ENCODE measurements at places on chromosomes 3 and 15.

- peak; percentile 53 for DNase-seq
Measured at GRCh38 chr15:101115786-101116680, 135.8 kb downstream of the CHSY1 start.

- DNase-seq, result no peak
Measured at GRCh38 chr3:57147071-57147470, 18.1 kb downstream of the IL17RD start.

DNA sequence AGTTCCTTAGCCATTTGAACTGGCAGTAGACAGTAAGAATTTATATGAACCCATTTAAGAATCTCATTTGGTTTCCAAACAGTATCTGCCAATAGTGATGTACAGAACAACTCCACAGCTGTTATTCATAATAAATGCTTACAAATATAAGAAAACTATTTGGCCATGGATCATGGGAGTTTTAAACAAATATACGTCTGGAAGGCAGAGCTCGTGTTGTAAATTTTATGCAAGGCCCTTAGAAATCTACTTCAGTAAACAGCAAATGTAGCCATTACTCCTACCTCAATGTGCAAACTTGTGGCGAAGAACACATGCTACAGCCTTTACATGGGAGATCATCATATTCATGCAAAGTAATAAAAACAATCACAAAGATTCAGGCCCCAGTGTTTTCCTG is 65.3 kb upstream of the NANOGP8 start:
- no peak for DNase-seq

DNA sequence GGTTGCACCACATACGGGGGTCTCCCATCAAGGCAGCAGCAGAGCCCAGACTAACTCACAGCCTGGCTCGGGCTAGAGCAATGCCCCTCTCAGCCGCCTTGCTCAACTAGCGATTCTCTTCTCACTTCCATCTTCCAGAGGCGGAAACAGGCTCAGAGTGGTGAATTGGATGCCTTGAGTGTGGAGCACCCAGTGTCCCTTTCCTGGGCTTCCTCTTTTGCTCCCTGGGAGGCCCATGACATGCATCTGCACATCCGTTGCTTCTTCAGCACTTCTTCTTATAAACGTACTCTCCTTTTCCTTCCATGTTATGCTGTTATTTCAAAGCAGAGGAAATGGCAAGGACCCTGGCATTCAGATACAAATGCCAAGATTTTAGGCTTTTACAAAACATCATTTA is 2.1 kb upstream of the IQSEC1 start:
- DNase-seq, result peak; percentile 43

- peak; percentile 73 for DNase-seq
Measured at GRCh38 chr3:143644370-143645089, 203.7 kb downstream of the SLC9A9 start.

DNA sequence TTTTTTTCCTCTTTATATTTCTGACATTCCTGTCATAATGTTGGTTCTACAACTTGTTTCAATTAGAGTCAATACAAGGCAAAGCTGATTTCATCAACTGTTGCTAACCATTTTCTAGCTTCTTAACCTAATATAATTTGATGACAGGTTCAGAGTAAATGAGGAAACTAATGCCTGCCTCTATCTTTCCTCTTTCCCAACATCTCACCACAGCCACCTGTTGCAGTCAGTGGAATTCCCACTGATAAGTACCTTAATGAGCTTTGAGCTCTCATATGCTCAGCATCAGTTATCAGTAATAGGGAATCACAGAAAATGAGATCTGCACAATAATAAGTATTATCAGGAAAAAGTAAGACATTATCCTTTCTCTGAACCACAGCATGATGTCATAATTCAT is 241.9 kb downstream of the MEIS2 start:
- DNase-seq, result no peak

All from upper lobe of left lung (tissue), 6 donors.